ENCODE measurements at places on chromosomes 5 and 9.
A peak's percentile ranks its signal among the peaks of the same experiment; 100 is the strongest.

GRCh38 chr5:40754381-40755092, 1.2 kb downstream of the TTC33 start:
- DNase-seq, result peak; percentile 57

- no peak for DNase-seq
Measured at GRCh38 chr9:4386819-4387218, 87.0 kb upstream of the GLIS3 start.

- no peak for DNase-seq
Measured at GRCh38 chr9:108687006-108687987, 168.5 kb downstream of the ACTL7B start.

GRCh38 chr9:130665431-130666392, 1.3 kb downstream of the PRDM12 start:
- DNase-seq, result no peak

DNA sequence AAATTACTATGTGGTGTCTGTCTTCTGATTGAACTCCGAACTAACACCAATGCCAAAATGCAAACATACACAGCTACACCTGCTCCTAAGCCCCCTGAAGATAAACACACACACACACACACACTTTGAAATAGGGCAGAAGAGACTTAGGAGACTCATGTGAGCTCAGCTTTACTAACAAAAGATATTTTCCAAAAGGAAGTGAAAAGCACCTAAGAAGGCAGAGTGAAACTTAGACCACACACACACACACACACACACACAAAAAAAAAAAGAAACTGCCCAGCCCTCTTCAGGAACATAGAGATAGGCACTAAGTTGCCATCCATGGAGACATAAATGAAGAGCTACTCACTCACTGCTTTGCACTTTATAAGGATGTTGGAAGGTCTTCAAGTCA, 45.2 kb upstream of the APC start:
- no peak for DNase-seq

DNA sequence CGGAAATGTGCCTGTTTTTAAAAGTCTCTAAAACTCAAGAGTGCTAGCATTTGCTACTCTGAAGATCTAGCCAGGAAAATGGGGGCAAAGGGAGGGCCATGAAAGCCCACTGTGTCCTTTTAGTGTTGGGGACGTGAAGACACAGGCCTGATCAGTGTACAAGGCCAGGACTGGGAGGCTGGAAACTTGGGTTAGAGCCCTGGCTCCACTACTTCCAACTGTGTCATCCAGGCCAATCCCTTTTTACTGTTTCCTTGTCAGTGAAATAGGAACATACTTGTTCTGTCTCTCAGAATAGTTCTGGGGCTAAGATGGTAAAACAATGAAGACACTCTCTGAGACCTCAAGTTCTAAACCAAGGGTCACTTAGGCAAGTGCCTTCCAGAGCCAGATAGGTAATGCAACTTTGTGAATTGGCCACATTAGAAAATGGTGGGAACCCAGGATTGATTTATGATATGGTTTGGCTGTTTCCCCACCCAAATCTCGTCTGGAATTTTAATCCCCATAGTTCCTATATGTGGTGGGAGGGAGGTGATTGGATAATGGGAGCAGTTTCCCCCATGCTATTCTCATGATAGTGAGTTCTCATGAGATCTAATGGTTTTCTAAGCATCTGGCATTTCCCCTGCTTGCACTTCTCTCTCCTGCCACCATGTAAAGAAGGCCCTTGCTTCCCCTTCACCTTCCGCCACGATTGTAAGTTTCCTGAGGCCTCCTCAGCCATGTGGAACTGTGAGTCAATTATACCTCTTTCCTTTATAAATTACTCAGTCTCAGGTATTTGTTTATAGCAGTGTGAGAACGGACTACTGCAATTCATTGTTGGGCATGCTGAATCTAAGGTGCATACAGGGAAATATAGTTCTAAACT, 30.4 kb upstream of the B4GALT1 start:
- DNase-seq, result no peak

- no peak for DNase-seq
Measured at GRCh38 chr9:80305136-80305535, 733.4 kb downstream of the TLE4 start.

GRCh38 chr9:115220319-115221005, 102.5 kb upstream of the TNC start:
- no peak for DNase-seq

DNA sequence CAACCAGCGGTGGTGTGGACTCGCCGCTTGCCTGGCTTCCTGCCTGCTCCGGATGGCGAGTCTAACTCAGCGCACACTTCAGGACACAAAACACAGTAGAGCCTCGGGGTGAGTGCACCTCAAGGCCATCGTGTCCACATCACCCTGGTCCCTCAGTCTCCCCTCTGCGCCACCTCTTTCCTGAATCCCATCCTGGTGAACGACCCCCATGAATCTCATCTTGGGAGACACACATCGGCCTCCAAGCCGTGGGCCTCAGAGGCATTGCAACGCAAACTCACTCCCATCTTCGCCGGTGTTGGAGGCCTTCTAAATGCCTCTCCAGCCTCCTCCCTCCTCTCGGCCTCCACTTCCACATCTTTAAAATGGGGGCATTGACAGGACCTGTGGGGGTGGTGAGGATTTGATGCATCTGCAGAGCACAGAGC, 124.3 kb downstream of the COL23A1 start:
- DNase-seq, result no peak

- DNase-seq, result no peak
Measured at GRCh38 chr5:56025151-56025885, 30.6 kb upstream of the IL6ST start.

GRCh38 chr5:8288334-8288733, 419.4 kb downstream of the MTRR start:
- no peak for DNase-seq

DNA sequence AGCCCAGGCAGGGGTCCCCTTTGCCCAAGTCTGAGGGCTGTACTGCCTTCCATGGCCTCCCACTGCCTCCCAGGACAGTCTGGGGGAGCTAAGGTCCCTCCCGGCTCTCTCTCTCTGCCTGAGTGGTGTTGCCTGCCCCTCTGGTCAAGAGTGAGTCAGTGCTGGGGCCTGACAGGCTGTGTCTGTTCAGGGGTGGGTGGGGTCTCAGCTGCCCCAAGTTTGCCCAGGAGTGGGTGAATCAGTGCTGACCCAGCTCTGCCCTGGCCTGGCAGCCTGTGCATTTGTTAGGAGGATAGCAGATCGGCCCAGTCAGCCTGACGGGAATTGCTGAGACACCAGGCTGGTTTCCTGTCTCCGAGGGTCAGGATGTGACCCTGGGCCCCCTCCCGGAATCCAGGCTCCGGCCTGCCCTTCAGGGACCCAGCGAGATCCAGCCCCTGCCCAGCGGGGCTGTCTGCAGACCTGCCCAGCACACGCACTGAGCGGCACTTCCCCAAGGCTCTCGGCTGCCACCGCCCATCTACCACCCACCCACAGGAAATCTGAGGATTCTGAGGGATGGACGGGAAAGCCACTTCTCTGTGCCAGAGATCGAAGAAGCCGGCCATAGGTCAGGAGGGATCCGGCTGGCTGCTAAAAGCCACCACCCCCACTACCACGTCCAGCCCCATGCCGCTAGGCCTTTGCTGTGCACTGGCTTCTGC, 15.9 kb downstream of the ENG start:
- DNase-seq, result no peak

DNA sequence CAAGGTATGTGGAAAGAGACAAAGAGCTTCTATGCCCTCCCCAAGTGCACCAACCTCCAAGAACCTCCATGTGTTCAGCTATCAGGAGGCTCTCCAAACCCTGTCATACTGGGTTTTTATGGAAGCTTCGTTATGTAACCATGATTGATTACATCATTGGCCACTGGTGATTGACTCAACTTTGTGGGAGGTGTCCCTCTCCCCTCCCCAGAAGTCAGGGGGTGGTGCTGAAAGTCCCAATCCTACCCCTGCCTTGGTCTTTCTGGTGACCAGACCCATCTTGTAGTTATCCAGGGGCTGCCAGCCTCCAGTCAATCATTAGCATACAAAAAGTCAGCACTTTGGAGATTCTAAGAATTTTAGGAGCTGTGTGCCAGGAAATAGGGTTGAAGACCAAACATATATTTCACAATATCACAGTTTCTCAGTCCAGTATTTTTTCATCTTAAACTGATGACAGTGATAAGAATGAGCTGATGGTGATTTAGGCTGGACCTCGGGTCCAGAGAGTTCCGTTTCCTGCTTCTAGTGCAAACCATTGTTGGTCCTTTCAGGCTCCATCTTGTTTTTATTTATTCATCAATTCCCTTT, 27.3 kb upstream of the FANCC start:
- DNase-seq, result no peak

GRCh38 chr5:132674671-132675506, 1.1 kb downstream of the IL4 start:
- no peak for DNase-seq

- DNase-seq, result no peak
Measured at GRCh38 chr5:116448450-116448849, 126.2 kb downstream of the SEMA6A start.

- DNase-seq, result no peak
Measured at GRCh38 chr5:61180886-61181285, 18.6 kb upstream of the SMIM15 start.

DNA sequence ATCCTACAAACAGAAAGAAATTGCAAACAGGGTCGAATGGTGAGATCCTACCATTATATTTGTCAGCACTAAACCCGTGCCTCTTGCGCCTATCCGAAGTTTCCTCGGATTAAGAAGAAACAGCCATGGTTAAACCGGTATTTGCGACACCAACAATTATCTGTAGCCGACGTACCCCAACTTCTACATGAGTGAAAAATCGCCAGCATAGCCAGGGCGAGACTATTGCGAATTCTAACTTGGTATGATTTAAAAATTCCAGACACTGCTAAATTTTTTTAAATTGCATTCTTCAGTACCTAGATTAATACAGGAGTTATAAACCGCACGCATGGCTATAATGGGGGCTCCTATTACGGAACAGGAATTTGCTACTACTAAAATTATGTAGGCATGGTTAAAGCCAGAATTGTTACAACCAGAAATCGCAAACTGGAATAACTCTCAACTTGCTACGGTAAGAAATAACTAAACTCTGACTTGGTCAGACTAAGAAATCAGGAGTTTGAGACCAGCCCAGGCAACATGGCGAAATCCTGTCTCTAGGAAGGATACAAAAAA, 25.3 kb upstream of the ANXA2R start:
- no peak for DNase-seq
